ENCODE measurements at places on chromosomes 1 and 21. TPM values are rescaled to one million over a fixed set of nuclear protein-coding genes. Genes with fewer than 3 reads are reported as not detected.

The KRTAP11-1 gene
- not detected for total RNA-seq

The TGFB2 gene
- total RNA-seq = not detected

The C1orf74 gene
- 1.5 TPM for total RNA-seq

The GPR25 gene
- total RNA-seq = not detected

The PEAR1 gene
- total RNA-seq = 0.28 TPM

The CASZ1 gene
- 8.8 TPM for total RNA-seq

The FCRL6 gene
- total RNA-seq = not detected

The ASAP3 gene
- 0.25 TPM for total RNA-seq

The CD5L gene
- not detected for total RNA-seq

The KPRP gene
- not detected for total RNA-seq

The PAQR6 gene
- total RNA-seq = 5.0 TPM

The LCE1B gene
- not detected for total RNA-seq

The AMPD1 gene
- total RNA-seq = not detected

The MXRA8 gene
- 0.12 TPM for total RNA-seq

The EPHA2 gene
- total RNA-seq = not detected

The PTGFR gene
- not detected for total RNA-seq

The AJAP1 gene
- total RNA-seq = not detected

The NUDC gene
- 48.5 TPM for total RNA-seq

The FAM131C gene
- total RNA-seq = 2.4 TPM

The SHISA4 gene
- total RNA-seq = 0.53 TPM

The NLRP3 gene
- 4.1 TPM for total RNA-seq

The KLHL17 gene
- total RNA-seq = 27.3 TPM
